Activated T-cell treated with anti-CD3 and anti-CD28 coated beads for 4 hours (primary cell): ENCODE measurements at places on chromosomes 1 and 21.

DNA sequence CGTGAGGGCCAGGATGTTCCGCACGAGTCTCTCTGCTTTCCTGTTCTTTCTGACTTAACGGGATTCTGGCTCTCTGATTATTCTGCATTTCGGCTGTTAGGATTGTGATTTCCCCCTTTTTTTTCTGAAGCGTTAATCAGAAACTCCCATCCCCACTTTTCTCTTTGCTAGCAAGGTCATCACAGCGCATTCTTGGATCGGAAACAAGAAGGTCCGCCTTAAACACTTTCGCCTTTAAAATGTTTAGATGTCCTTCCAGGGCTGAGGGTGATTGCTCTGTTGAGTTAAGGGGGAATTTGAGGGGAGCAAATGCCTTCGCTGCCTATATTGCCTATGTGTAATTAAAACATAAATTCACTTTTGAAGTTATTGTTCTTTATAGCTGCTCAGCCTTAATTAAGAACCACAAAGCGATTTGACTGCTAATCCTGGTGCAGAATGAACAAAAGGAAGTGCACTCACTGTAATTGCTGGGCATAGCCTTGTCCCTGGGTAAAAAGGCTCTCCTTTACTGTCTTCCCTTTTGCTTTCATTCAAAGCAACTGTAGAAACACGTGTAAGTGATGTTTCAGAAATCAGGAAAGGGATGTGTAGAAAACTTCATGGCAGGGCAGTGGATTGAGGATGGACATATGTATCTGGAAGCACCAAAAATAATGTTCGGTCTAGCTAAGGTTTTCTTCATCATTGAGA, 1.2 kb downstream of the LAMC1 start:
- DNase-seq = no peak

DNA sequence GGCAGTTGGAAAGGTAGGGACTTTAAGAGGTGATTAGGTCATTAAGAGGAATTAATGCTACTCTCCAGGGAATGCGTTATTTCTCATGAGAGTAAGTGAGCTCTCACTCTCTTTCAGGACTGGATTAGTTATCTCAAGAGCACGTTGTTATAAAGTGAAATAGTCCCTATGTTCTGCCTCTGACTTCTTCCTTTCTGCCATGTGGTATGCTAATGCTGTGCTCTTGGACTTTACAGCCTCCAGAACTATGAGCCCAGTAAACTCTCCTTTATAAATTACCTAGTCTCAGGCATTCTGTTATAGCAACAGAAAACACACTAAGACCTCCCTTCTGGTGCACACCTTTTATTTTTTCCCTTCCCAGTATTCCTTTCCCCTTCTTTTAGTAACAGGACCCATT, 187.8 kb downstream of the NR5A2 start:
- DNase-seq = no peak

- no peak for DNase-seq
Observed at GRCh38 chr1:169129109-169129784, 22.8 kb downstream of the ATP1B1 start.

DNA sequence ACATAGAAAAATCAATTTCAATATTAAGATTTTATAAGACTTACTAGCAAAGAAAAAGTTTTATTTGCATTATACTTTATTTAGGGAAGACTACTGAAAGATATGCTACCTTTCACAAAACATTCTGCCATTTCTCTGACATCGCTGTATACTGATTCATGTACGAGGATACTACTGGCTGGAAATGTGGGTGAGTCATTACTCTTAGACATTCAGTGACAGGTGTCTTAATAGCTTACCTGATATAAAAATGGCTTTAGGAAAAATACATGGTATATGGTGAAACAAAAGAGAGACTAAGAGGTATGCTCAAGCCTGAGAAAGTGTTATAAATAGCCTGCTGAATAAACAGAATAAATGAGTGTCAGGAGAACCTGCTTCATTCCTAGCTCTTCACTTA, 73.0 kb upstream of the EXO1 start:
- no peak for DNase-seq

DNA sequence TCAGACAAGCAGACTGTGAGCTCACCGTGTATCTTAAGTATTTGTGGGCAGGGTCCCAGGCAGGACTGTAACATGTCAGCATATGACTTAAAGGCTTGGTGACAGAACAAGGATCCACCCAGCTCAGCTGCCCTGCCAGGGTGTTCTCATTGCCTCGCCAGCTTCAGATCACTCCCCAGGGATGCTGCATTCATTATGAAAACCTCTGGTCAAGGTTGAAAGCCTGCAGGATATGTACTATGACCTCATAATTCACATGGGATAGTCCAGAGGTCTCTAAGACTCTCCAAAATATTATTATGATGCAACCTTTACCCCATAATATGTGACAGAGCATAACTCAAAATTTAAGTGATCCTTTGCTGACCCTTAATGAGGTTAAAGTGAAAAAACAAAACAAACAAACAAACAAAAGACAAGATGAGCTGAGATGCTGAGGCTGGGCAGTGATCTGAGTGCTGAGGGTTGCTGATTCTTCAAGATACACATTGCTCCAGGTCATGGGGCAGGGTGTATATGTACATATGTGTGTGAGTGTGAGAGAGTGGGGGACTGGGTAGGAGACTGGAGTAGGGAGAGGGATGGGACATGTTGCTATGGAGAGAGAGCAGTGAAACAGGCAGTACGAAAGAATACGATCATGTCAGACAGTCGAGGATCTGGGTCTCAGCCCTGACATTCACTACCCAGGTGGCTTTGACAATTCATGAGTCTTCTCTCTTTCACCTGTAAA, 98.8 kb upstream of the DUSP10 start:
- no peak for DNase-seq

DNA sequence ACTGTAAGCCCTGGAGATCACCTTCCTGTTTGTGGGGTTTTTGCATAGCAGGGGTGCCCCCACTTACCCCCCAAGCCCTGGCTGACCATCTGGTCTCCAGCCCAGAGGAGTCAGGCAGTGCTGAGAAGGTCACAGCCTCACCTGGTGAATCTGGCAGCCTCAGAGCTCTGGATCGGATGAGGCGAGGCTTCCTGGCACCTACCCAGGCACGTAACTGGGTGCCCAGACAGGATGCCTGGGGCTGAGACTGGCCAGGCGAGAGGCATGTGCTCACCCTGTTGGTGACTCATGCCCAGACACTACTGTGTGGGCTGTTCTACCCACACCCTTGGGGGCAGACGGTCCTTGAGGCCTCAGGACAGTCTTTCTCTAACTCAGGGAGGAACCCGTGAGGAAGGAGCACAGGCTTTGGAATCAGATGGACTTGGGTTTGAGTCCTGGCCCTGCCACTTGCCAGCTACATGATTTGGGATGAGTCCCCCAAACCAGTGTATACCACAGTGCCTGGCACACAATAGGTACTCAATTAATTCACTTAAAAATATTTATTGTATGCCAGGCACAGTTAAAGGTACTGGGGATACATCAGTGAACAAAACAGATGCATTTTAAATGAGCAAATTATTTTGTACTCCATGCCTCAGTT, 15.1 kb upstream of the PADI3 start:
- no peak for DNase-seq

DNA sequence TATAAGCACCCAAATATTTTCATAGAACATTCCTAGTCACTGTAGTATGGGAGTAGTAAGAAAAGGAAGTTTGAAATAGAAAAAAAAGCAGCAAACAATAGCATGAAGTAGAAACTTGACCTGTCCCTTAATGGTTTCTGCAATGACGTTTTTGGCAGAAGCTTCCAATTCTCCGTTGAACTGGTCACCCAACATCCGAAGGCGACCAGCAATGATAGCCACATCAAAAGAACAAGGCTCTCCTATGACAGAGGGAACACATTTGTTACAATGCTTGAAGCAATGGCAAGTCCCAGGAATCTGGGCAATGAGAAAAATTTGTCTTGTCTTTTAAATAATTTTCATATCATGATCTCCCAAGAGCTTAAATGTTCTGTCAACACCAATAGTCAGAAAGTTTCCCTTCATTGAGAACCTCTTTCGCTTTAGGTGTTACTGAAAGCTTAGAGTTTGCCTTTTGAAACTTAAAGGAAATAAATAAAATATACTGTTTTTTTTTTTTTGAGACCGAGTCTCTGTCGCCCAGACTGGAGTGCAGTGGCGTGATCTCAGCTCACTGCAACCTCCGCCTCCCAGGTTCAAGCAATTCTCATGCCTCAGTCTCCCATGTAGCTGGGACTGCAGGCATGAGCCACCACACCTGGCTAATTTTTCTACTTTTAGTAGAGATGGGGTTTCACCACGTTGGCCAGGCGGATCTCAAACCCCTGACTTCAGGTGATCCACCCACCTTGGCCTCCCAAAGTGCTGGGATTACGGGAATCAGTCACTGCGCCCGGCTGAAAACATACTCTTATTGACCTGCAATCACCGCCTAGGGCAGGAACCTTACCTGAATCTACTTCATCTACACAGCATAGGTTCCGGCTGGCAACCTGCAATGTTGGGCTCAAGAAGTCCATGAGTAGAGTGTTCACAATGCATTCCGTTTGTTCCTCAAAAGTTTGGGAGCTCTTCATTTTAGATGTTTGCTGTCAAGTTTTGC, 672 bp downstream of the BCL2L15 start:
- no peak for DNase-seq

GRCh38 chr1:183164963-183165362, 21.1 kb upstream of the LAMC2 start:
- DNase-seq = no peak

GRCh38 chr1:188006354-188006753, 1177.6 kb downstream of the PLA2G4A start:
- DNase-seq = no peak

DNA sequence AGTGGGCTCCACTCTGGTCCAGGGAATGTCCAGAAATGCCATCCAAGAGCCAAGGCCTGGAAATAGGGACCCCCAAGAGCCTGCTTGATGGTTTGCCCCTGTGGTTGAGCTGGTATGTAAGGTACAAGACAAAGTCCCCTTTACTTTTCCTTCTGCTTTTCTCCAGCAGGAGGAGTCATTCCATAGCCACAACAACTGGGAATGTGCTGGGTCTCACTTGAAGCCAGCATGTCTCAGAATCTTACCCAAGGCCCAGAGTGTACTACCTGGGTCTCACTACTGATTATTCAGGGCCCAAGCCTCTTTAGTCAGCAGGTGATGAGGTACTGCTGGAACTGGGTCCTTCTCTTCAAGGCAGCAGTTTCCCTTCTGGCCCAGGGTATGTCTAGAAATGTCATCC, 62.1 kb upstream of the CD55 start:
- no peak for DNase-seq

GRCh38 chr1:36420836-36421317, 23.2 kb upstream of the LSM10 start:
- peak; percentile 91 for DNase-seq

- peak; percentile 0 for DNase-seq
Observed at GRCh38 chr1:59570524-59570923, 244.2 kb upstream of the HOOK1 start.

DNA sequence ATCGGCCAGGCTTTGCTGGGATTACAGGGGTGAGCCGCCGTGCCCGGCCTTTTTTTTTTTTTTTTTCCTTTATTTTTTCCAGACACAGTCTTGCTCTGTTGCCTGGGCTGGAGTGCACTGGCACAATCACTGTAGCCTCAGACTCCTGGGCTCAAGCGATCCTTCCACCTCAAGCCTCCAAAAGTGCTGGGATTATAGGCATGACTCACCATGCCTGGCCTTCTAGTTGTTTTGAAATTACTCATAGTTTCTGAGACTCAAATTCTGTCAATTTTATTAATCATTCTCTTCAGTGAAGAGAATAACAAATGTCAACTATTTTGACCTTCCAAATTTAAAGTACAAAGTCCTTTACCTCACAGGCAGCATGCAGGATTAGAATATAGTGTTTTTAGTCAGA, 374.5 kb downstream of the PLA2G4A start:
- no peak for DNase-seq

DNA sequence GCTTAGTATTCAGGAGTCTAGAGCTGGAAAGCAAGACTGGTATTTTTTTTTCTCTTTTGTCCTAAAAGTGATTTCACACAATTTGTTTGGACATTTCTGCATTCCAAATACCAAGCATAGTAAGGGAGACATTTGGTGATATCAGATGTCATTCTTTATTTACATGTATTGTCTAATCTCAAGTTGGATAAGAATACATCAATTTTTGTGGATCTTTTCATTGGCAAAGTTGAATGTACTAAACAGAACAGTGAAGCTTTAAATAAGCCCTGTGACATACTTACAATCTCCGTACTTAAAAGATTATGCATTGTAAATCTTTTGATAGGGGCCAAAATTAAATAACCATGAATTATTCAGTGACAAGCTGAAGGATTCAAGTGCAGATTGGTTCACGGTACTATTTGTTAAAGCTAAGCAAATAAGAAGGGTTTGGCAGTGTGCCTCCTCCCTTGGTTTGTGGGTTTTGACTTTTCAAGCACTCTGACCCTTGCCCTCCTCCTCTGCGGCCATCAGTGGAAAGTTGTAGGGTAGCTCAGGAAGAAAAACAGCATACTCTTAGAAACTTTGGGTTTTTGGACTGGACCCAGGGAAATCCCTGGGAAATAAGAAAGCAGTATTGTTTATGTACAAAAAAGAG, 663.7 kb downstream of the ADGRL2 start:
- no peak for DNase-seq
